Head of caudate nucleus (tissue), 42 donors: ENCODE measurements at places on chromosomes 3 and 15.
A peak's percentile ranks its signal among the peaks of the same experiment; 100 is the strongest.

DNA sequence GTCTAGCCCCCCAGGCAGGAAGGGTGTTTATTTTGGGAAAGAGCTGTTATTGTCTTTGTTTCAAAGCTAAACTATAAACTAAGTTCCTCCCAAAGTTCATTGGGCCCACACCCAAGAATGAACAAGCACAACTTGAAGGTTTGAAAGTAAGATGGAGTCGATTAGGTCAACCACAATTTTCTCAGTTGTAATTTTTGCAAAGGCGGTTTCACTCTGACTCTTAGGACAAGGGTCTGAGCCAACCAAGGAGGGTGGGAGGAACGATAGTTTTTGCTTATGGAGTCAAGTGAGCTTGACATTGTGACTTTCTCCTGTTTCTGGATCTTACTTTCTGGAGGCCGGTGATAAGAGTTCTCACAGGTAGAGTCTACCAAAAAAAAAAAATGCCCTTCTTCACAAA is 5.8 kb upstream of the ZNF770 start:
- no peak for DNase-seq

DNA sequence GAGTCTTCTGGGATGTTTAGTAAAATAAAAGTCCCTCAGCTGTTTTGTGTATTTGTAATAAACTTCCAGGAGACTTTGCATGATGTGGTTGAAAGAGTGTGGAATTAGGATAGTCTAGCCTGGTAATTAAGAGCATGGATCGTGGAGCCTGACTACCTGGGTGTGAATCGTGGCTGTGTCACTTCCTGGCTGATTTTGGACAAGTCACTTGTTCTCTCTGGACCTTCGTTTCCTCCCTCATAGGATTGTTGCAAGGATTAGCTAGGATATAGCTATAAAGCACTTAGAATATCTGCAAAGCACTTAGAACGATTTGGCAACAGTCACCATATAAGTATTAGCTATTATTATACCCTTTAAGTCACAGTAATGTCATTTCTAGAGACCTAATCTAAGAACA is 40.2 kb downstream of the SLMAP start:
- DNase-seq: no peak

DNA sequence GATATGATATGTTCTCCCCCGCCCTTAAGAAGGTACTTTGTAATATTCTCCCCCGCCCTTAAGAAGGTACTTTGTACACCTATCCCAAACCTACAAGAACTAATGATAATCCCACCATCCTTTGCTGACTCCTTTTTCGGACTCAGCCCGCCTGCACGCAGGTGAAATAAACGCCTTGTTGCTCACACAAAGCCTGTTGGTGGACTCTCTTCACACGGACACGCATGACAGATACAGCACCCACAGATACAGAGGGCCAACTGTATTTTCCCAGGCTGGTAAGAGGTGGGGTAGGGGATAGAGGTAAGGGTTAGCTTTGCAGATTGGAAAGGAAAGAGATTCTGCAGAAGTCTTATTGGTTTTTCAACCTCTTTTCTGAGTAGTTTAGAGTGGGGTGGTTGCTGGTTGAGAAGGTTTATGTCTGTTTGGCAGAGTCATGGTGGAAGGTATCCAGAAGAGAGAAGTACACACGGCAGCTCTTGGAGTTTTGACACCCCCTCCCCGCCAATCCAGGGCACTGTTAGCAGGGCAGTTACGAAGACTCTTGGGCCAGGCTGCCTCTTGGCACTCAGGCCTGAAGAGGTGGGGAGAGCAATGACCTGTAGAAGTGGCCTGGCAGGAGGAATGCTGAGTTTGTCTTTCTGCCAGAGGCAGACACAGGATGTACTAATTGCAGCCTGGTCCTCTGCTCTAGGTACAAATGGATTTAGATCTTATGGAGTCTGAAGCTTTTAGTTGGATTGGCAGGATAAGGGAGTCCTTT is 36.0 kb upstream of the IDH2 start:
- DNase-seq: no peak

GRCh38 chr3:187315872-187316271 is 24.3 kb upstream of the MASP1 start:
- DNase-seq: no peak

- DNase-seq: peak; percentile 39
These were observed 50.7 kb downstream of the APBA2 start for GRCh38 chr15:28936481-28936881.
